Left renal cortex interstitium (tissue), 4 donors: ENCODE measurements at places on chromosomes 4 and X. TPM values are rescaled to one million over a fixed set of nuclear protein-coding genes. Genes with fewer than 3 reads are reported as not detected.

- DNase-seq: no peak
Observed at GRCh38 chr4:42673082-42673425, 16.1 kb upstream of the ATP8A1 start.

- no peak for DNase-seq
Observed at GRCh38 chr4:114132199-114132598, 152.8 kb upstream of the ARSJ start.

- DNase-seq: no peak
Observed at GRCh38 chr4:52982255-52982945, 120.3 kb downstream of the RASL11B start.

DNA sequence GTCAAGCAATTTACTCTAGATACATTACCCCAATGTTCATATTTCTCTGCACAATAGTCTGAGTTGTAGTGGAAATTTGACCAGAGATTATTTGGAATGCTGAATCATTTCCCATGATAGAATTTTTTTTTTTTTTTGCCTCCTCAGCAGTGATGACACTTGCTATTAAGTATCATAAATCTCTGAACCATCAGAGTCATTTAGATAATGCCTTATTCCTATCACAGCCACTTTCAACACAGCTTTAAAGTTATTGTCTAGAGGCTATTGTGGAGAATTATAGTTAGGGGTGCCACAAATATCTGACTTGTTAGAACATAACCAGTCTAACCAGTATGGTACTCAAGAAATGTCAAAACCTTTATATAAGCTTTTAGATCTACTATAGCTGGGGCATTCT is 79.8 kb downstream of the LCORL start:
- DNase-seq: no peak

GRCh38 chr4:45370408-45370807 is 644.1 kb upstream of the GNPDA2 start:
- DNase-seq: no peak

DNA sequence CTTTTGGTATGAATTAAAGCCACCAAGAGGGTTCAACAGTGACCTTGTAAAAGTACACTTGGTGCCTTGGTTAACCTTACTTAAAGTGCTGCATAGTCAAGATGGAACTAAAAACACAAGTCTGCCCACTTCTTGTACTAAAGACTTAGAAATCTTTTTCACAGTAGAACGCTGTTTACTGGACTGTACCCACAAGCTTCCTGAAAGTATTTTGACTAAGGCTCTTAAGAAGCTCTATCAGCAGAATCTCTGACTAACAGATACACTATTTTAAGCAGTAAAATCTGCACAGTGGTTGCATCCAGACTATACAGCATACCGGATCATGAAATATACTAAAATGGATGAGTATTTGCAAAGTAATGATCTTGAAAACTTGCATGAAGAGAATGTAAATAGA is 7.2 kb downstream of the RAB28 start:
- no peak for DNase-seq

DNA sequence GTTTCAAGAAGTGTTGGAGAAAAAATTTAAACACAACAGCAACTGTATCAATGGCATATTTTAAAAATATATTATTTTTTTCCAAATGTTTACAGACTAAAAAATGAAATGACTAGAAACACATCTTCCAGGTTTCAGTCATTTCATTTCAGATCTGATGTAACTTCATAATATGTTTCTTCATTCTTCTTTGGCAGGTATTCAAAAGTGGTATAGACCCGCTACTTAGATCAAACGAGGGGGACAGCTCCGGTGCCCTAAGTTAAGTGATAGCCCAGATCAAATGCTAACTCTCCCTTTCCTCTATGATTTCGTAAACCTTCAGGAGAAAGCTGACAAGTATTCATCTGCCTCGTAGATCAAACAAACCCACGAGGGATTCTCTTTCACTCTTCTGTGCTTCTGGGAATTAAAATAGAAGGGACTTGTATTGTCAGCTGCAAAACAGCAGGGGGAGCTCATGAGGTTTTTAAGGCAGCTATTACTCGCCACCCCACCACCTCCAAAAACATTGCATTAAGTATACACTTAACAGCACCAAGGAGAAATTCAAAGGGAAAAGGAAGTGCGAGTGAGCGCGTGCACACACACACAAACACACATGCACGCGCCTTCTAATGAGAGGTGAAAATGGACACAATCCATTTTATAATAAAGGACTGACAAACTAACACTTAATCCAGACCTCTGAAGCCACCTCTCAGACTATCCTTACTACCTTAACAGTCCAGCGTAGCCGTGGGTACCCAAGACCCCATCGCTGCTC is 21.4 kb downstream of the HELT start:
- no peak for DNase-seq

- no peak for DNase-seq
Observed at GRCh38 chrX:15451913-15452312, 41.2 kb downstream of the PIR start.

DNA sequence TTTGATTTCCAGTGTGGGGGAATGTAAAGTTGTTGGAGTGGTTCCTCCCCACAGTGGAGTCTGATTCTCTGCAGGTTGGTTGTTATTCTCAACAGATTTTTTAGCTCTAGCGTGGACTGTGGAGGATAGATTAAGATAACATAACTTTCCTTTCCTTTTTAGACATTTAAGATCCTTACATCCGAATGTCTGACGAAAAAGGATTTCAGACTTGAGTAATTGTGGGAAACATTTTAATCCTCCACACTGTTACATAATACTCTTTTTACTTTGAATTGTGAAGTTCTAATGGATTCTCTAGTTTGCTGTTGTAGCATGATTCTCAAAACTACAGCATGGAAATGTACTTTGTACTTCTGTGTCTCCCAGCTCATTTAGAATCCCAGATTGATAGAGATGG is 107.8 kb downstream of the ARHGAP10 start:
- DNase-seq: no peak

DNA sequence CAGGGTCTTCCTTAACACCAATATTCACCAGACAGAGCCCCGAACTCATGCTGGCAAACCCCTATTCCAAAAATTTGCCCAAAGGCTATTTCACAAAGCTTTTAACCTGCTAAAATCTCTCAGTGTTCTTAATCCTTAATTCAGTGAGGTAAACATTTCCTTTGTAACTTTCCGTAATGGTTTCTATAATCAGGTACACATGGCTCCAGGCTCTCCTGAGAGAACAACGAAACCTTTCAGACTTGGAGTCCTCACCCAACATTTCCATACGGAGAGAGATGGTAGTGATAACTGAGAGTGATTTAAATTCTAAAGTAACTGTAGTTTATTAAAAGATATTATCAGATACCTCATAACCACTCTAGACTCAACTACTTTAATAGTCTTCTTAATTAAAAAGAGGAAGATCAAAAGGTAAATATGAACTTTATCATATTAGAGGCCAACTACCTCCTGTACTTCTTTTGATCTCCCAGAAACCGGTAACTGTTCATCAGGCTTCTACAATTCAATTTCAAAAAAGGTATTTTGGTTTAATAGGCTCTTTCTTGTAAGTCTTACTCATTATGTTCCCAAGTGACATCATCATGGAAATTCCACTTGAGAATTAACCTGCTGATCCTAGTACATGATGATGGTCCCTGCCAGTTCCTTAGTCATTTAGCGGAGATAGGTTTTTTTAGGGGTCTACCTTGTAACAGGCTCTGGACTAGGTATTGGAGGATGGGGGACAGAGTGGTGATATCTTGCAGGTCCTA is 91.4 kb upstream of the UCP1 start:
- no peak for DNase-seq

GRCh38 chrX:107753187-107753586 is 22.4 kb downstream of the TSC22D3 start:
- DNase-seq: no peak

DNA sequence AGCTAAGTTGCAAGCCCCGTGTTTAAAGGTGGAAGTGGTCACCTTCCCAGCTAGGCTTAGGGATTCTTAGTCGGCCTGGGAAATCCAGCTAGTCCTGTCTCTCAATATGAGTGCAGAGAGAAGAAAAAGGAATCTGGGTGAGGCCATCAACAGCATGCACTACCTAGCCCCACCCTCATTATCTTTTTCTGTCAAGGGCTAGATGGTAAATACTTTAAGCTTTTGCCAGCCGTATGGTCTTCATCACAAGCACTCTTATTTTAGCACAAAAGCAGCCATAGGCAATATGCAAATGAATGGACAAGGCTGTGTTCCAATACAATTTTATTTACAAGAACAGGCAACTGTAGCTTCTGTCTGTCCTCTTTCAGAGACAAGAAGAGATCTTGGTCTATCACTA is 282.9 kb downstream of the ZNF674 start:
- DNase-seq: no peak

- no peak for DNase-seq
Observed at GRCh38 chr4:8694226-8694625, 101.7 kb downstream of the CPZ start.

DNA sequence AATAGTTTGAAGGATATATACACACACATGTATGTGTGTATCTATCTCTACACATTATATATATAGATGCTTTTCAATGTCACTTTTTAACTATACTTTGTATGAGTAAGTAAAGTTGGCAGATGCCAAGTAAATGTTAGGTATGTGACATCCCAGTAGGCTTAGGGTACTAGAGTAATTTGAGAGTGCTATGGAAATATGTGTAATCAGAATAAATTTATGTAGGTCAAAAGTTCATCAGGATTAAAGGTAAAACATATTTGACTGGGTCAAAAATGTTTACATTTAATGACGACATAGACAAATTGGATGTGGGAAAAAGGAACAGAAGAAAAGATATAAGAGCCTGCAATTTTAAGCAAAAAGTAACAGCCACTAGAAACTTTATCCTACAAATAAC is 588.8 kb downstream of the ANKRD50 start:
- DNase-seq: no peak

GRCh38 chr4:167177925-167178324 is 56.4 kb downstream of the SPOCK3 start:
- DNase-seq: no peak

DNA sequence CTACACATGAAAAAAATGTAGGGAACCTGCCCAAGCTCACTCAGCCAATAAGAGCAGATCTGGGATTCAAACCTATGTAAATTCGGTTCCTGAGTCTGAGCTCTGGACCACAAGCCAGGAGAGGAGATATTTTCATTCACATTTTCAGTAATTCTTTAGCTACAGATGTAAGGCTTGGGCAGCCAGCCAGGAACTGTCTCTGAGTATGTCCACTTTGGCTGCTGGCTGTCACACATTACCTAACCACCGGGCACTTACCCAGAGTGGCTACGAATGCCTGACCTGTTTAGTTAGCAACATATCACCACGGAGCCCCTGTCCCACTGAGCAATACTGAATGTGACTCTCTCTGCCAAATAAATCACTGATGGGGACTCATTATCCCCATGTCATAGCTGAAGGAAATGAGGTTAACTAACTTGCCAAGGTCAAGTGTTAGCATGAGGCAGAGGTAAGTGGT is 15.3 kb downstream of the USP46 start:
- no peak for DNase-seq

DNA sequence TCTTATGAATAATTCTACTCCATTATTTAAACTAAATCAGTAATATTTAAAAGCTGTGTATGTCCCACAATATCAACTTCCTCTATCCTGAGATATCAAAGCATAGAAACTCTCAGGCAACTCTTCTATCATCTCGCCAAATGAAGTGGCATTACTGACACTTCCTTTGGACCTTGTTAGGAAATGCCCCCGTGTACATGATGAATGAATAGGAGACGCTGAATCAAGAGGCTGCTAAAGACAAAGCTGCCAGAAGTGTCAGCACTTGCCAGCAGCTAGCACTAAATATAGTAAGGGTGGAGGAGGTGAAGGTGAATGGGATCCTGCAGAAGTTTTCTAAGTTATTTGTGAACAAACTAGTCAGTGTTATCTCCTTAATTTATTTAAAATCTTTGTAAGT is 99.5 kb upstream of the BLTP1 start:
- no peak for DNase-seq

GRCh38 chr4:108359130-108359985 is 190.6 kb upstream of the LEF1 start:
- no peak for DNase-seq

The PABPC5 gene
- 5.8 TPM for polyA plus RNA-seq

The LRAT gene
- polyA plus RNA-seq: 0.49 TPM

The VAMP7 gene
- 47.7 TPM for polyA plus RNA-seq

The XAGE1B gene
- not detected for polyA plus RNA-seq

The DCAF4L1 gene
- 0.44 TPM for polyA plus RNA-seq

The USP17L15 gene
- polyA plus RNA-seq: not detected

The PWWP3B gene
- 3.1 TPM for polyA plus RNA-seq

The C4orf46 gene
- polyA plus RNA-seq: 20.7 TPM
